ENCODE measurements at places on chromosomes 11 and 22.

- no peak for DNase-seq
These were observed 308.7 kb upstream of the ZC3H12C start for GRCh38 chr11:109784536-109784935.

DNA sequence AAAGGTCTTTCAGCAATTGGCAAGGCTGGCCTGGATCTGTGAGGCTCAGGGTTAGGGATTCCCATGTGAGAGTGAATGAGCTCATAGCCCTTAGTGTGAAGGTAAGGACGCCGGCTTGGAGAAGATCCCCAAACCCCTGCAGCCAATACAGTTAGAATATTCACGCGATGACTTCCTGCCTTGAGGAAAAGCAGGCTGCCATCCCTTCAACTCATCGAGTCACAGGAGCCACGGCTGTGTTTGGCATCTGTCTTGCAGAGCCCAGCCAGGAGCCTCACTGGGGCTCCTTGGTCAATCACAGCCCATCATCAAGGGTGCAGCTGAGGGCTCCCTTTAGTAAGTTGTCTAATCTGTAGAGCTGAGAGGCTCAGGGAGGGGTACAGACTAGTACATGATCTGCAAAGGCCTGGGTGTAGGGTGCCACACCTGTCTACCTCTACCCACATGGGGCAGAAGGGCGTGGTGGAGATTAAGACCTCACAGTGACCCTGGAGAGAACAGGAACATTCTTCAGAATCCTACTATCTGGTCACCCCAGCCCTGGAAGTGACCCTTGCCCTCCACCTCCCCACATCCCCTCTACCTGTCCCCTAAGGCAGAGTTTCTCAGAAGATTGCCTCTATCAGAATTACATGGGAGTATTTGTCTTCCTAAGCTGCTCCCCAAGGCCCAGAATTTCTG is 18.5 kb downstream of the IL10RA start:
- no peak for DNase-seq

DNA sequence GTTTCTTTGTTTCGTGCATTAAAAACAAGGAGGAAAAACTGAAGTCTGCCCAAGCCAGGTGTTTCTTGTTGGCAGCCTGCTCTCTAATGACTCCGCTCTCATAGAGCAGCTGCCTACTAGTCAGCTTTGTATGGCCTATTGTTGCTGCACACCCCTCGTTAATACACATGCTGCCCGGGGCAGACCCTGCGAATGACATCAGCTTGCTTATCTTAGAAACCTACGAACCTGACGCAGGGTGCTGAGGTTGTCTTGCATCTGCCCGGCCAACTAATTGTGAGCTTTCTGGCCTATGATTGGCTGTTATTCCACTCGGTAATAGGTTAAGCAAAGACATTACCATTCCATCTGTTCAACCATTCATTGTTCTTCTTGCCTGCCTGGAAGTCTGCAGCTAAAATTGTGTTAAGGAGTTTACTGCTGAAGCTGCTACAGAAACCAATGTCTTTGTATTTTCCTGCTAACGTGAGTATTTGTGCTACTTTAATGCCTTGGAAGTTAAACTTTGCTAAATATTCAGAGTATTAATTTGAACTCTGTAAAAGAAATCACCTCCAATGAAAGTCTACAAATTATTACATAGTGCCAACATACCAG is 37.5 kb downstream of the ZC3H12C start:
- DNase-seq = no peak

GRCh38 chr11:111476366-111476765 is 35.8 kb downstream of the BTG4 start:
- no peak for DNase-seq

DNA sequence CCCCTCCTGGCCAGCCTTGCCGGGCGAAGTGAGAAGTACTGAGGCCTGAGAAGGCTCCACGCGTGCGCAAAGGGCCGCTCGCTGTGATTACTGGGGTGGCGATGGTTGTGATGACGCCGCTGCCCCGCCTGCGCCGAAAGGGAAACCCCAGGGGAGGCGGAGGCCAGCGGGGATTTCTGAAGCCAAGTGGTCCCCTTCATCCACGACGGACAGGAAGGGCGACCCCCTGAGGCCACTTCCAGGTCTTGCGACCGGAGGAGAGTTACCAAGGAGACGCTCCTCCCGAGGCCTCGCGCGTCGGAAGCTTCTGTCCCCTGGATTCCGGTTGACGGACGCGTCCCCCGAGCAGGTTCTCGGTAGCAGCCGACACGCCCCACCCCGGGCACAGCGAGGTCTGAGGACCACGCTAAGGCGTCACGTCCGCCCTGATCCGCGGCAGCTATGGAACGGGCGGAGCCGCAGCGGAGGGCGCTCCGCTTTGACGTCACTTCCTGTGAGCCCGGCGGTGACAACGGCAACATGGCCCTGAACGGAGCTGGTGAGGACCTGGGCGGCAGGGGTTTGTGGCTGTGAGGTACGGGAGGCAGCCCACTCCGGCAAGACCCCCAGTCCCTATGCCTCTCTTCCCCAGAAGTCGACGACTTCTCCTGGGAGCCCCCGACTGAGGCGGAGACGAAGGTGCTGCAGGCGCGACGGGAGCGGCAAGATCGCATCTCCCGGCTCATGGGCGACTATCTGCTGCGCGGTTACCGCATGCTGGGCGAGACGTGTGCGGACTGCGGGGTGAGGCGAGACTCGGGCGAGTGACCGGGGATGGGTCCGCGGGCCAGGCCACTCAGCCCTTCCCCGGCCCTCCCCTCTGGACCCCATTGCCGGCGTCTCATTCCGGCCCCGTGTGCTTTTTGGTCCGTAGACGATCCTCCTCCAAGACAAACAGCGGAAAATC is at the start of gene ZNRD2:
Gene ZNRD2 (plus strand): TSS at position 505 of the 946 bp plus-strand sequence. CDS start 15 bp downstream, at position 520.
- peak; percentile 99 for DNase-seq

DNA sequence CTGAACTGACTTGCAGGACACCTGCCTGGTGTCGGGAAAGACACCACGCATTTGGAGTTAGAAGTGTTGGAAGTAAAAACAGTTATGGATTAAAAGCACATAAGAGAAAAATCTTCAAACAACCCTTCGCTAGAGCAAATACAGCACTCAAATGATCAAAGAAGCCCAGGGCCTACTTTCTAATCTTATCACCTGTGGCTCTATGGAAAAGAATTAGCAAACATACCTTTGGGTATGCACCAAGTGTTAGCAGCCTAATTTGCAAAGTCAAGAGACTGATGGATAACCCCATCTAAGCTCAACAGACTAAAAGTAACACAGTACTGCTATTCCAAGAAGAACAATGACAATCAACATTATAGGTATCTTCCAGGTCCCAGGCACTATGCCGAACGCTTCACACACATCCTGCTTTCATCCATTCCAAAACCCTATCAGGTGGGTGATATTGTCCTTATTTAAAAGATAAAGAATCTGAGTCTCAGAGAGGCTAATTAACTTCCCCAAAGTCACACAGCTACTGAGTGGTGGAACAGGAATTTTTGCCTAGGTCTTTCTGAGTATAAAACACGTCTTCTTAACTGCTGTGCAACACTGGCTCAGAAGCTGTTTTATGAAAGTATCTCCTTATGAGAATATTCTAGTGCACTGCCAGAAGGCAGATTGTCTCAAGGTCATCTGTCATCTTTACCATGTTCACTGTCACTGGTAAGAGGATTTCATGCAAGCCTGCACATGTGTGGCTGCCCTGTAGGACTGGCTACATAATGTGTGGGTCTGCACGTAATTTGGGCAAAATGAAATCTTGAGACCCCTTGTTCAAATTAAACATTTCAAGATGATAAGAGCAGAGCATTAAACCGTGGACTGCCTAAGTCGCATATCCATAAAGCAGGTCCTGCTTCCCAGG is 16.4 kb downstream of the SLC1A2 start:
- no peak for DNase-seq

GRCh38 chr22:32494971-32495370 is 20.4 kb downstream of the FBXO7 start:
- DNase-seq = no peak

- DNase-seq = no peak
These were observed 1517.5 kb upstream of the TENM4 start for GRCh38 chr11:80958361-80958760.

DNA sequence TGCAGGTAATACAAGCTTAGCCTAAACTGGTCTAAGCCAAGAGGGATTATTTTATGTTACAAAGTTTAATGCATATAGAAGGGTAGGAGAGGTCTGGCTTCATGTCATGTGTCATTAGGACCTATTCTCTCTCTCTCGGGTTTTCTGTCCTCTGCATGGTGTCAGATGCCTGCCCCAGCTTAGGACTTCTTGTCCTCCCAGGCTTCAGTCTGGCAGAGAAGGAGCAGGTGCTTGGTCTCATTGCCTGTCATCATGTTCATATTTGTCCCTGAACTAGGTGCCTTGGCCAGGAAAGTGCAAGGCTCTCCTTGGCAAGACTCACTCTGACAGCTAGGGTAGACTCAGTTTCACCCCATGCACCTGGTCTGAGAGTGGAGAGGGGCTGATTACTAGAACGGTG is 126.3 kb downstream of the ADAMTS15 start:
- DNase-seq = no peak

- DNase-seq = no peak
These were observed 6.8 kb upstream of the GALNT18 start for GRCh38 chr11:11628651-11629050.

DNA sequence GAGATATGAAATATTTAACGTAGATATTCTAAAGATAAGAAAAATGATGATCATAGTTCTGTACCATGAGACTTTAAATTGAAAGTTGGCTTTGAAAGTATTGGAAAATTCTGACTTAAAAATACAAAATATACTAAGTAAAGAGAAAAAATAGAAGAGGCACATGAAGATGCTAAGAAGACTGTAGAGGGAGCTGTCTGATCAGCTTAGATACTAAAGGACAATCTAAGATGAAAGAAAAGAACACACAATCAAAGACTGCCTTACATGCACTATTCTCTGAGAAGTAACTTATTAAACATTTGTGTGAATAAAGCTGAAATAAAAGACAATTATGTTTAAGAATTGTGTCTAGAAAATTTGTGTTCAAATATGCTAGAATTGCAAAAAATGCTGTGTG is 55.1 kb downstream of the RBMXL2 start:
- no peak for DNase-seq

DNA sequence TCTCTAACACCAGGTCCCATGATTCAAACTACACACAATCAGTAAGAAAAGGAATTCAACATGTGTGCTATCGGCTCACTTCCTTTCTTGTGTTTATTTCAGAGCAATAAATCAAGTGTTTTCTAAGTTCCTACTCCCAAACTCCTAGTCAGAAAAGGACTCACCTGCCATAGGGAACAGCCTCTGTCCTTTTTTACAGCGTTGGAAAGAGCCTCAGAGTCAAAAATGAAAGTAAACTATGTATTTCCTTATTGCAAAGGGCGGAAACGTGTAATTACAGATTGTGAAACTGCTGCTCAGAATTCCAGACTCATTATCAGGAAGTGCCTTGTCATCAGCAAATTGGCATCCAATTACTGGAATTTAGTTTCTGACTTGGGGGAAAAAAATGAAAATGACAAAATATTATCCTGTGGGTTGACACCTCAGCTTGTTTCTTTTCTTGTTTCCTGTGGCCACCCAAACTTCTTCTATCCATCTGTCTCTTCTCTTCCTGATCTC is at the start of gene CASP4:
Gene CASP4 (minus strand): TSS at position 220 of the 501 bp plus-strand sequence. CDS start 49 bp downstream, at position 171.
- DNase-seq = no peak

DNA sequence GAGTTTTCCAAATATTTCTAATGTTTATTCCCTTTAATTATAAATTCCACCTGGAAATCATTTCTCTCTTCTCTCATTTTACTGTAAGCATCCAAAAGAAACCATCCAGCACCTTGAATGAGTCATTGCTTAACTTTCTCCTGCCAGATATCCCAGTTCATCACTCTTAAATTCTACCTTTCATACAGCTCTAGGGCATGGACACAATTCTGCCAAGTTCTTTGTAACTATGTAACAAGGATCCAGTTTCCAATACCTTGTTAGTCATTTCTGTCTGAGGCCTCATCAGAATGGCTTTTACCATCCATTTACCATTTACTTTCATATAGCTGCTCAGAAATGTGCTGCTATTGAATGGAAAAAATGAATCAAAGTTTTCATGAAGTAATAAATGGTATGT is 455.4 kb upstream of the TENM4 start:
- DNase-seq = no peak

DNA sequence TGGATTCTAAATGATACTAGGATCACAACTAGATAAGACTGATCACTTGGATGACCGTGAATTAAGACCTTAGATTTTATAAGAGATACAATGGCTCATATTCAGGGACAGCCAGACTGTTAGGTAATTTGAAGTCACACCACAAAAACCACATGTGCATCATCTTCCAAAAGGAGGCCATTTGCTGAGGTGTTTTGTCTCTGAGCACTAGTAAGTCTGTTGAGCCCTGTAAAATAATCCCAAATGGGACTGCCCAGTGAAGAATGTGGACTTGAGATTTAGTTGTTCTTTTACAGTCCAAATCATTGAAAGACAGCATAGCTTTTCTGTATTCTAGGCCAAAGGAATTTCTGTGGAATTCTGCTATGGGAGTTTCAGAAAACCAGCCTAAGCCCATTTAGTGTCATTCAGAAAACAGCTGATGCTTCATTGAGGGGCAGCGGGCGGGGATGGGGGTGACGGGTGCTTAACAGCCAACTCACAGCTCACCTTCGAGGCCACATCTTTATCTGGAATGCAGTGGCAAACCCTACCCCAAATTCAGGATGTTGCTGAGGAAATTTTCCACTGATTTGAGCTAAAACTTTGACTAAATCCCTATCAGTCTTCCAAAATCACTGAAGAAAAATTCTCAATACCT is 80.1 kb upstream of the BIRC3 start:
- DNase-seq = no peak

DNA sequence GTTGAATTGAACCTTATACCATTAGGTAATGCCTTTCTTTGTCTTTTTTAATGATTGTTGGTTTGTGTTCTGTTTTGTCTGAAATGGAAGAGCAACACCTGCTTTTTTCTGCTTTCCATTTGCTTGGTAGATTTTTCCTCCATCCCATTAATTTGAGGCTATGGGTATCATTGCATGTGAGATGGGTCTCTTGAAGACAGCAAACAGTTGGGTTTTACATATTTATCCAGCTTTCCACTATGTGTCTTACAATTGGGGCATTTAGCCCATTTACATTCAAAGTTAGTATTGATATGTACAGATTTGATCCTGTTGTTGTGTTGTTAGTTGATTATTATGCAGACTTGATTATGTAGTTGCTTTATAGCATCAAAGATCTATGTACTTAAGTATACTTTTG is 21.1 kb upstream of the RAB38 start:
- no peak for DNase-seq

DNA sequence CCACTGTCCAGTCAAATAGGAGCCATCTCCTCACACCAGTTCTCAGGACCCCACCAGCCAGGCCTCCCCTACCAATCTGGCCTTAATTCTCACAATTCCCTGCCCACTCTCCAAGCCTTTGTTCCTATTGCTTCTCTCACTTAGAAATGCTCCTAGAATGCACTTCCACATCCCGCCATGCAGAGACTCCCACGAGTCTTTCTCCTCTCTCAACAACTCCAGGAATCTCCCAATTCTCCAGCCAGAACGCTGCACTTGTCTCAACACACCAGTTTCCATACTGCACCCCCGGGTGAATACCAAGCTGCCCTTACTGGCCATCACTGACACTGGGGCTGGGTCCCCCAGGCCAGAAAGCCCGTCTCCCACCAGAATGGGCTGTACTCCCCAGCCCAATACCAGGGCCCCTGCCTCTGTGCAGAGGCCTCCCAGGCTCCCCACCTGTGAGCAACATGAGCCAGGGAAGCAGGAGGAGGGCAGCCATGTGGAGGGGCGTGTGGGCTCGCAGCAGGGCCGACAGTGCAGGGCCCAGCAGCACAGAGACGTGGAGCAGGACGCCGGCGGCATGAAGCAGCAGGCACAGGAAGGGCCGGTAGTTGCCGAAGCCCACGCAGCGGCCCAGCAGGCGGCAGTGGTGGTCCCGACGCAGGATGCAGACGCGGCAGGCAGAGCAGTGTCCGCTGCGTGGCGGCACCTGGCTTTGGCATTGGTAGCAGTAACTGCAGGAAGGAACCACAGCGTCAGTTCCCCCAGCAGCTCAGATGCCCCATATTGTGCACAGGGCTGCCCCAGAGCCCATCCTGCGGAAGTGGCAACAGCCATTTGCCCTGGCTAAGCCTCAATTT is 2.4 kb downstream of the ZDHHC24 start:
- peak; percentile 43 for DNase-seq

All from stimulated activated CD8-positive, alpha-beta memory T cell treated with anti-CD3 and anti-CD28 coated beads, Interleukin-7, amount 100 ng/mL, for 48 hours (primary cell).